Effector memory CD4-positive, alpha-beta T cell (primary cell): ENCODE measurements at places on chromosomes 6 and 20.

- DNase-seq: no peak
These were observed 135.2 kb upstream of the TAB2 start for GRCh38 chr6:149182262-149182661.

DNA sequence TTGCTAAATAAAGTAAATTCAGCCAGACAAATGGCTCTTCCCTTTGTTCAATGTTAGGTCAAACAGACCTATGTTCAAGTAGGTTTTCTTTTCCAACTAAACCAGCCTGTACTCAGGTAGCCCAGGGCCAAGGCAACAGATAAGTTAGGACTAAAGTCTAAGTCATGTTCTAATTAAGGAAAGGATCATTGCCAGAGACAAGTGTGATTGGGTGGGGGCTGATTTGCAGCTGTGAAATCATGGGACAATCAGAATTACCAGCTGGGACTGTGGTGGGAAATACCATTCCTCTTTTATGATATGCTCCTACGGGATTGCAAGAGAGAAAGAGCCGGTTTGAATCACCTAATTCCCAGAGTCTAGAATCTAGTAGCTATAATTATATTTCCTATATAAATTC, 4.2 kb upstream of the FBXO30 start:
- DNase-seq: no peak

GRCh38 chr6:136777651-136778050, 14.6 kb downstream of the MAP3K5 start:
- no peak for DNase-seq

GRCh38 chr6:2503816-2504494, 246.8 kb downstream of the MYLK4 start:
- no peak for DNase-seq

DNA sequence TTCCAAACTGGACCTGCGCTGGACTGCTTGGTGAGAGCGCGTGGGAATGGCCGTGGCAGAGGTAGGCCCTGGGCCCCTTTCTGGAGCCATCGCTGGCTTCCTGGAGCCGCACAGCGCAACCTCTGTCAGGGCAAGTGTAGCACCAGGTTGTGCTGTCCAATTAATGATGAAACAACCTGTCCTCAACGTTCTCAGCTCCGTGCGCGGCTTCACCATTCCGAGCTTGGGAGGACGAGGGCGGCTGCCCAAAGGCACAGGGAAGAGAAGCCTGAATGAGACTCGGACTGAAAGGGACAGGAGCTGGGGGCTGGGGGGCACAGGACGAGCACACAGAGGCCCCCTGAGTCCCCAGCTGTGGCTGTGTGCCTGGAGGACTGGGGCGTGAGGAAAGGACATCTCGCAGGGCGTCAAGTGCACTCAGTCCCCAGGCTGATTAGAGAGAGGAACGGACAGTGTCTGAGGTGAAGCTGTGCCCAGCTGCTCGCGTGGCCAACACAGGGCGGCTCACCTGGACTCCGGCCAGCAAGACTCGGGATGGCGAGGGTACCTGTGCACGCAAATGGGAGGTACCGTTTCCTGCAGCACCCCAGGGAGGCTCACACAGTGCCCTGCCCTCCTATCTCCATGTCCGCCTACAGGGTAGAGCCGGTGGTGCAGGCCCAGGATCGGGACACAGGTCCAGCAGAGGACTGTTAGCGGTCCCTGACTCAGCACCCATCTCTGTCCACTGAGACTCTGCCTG, 403.3 kb downstream of the TAF4 start:
- no peak for DNase-seq

GRCh38 chr6:259901-260508, 32.3 kb upstream of the DUSP22 start:
- no peak for DNase-seq

DNA sequence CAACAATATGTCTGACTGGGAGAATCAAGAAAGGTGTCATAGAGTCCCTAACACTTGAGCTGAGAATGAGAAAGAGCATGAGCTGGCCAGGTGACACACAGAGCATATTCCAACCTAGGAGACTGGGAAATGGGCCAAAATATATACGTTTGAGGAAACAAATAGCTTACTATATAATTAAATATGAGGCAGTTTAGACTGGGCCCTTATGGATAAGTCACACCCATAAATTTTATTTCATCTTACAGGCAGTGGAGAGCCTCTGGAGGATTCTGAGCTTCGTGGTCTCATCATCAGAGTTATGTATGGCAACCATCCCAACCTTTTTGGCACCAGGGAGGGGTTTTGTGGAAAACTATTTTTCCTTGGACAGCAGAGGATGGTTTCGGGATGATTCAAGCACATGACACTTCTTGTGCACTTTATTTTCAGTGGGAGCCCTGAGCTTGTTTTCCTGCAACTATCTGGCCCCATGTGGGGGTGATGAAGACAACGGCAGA, 12.9 kb upstream of the NQO2 start:
- no peak for DNase-seq

DNA sequence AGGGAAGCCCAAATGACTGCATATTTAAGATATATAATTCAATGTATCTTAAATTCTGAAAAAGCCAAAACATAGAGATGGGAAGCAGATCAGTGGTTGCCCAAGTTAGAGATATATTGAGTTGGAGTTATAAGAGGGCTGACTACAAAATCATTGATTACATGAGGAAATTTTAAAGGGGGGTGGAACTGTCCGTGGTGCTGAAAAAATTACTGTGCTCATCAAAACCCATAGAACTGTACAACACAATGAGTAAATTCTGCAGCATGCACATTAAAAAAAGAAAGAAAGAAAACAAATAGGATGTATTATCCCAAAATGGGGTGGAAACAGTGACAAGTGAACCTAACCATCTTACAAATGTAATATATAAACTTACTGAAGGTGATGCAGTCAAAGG, 100.9 kb downstream of the FUT9 start:
- no peak for DNase-seq

GRCh38 chr20:36895036-36895435, 19.1 kb downstream of the TLDC2 start:
- DNase-seq: no peak

- no peak for DNase-seq
These were observed 5.0 kb downstream of the DST start for GRCh38 chr6:56637640-56638039.

- no peak for DNase-seq
These were observed 568 bp downstream of the CCDC170 start for GRCh38 chr6:151494235-151494935.

GRCh38 chr6:2918936-2919335, 15.8 kb upstream of the SERPINB9 start:
- DNase-seq: no peak

DNA sequence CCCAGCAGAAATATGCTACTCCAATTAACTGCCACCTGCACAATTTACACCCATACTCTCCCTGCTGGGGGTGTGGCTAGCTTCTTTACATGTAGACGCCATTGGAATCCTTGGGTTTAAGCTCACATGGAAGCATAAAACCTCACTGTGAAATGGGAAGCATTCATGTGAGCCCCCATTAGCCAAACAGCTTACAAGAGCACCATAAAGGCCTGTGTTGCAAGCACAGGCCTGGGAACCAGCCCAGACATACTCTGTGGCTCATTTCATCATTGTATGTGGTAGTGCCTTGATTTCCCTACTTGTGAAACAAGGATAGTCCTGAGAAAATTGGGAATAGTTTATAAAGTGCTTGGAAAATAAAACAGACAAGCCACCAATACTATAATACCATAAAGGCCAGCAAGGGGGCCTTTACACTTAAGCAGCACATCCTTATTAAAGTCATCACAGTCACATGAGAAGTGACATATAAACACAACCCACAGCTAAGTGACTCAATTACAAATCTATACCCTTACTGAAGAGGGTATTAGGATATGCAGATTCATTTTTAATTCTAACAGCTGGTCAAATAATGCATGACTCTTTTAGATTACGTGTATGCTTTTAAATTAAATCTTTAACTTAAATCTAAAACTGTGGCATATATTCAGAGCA, 6.8 kb downstream of the ADNP start:
- DNase-seq: no peak

DNA sequence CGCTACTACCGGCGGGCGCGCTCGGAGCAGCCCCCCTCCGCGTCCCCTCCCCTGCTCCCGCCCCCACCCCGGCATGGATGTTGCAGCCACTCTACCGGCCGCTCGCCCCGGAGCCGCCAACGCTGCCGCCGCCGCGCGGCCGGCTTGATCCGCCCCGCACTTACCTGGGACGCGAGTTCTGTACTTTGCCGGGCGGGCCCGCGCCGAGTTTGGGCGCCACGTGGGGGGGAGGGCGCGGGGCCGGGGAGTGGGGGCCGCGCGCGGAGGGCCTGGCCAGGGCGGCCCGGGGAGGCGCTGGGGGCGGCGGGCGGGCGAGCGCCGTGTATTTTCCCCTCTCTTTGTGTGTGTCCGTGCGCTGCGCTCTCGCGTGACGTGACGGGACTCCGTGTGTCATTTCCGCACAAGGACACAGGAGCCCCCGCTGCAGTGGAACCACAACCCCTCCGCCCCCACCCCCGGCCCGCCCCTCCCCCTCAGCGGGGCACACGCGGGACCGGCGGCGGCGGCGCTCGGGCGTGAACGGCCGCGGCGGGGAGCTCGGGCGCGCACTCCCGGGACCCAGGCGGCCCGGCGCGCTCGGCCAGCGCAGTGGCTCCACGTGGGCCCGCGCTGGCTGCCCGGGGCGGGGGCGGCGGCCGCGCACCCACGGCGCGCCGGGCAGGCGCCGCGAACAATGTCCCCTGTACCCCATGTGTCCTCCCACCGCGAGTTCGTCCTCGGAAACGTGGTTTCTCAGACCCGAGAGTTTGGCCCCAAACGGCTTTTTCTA, at the start of gene BEND3:
Gene BEND3, minus strand, starts transcription at position 590 of the 769 bp plus-strand sequence. CDS start 16,230 bp downstream, outside the sequence.
- peak; percentile 27 for DNase-seq

DNA sequence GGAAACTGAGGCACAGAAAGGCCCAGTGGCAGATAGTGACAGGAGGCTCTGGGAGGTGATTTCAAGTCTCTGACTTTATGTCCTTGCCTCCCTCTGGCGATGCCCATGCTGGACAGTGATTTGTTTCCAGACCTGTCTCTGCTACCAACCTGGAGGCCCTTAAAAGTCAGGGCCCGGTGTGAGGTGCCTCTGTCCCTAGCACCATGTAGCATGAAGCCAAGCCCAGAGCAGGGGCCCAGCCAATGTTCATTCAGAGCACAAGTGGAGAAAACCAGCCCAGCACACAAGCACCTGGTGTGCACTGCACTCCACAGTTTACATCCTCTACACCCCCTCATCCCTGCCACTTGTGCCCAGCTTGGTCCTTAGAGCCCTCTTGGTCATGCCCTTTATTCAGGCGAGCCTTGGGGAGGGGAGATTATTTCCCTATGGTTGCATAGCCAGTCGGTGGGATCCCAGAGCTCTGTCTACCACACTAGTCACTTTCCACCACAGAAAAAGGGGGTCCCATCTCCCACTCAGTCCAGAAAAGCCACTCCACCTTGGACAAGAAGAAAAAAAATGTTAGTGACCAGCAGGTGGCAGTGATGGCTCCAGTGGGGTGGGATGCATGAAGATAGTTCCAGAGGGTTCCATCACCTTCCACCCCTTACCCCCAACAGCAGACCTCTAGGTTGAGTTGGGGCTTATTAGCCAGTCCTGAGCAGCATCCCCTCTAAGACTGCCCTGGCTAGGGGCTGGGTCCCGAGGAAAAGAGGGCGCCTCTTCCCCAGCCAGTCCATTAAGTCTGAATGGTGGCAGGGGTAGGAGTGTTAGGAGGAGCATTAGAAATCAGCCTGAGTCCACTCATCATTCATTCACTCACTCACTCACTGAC, 30.9 kb downstream of the KIAA1755 start:
- no peak for DNase-seq

DNA sequence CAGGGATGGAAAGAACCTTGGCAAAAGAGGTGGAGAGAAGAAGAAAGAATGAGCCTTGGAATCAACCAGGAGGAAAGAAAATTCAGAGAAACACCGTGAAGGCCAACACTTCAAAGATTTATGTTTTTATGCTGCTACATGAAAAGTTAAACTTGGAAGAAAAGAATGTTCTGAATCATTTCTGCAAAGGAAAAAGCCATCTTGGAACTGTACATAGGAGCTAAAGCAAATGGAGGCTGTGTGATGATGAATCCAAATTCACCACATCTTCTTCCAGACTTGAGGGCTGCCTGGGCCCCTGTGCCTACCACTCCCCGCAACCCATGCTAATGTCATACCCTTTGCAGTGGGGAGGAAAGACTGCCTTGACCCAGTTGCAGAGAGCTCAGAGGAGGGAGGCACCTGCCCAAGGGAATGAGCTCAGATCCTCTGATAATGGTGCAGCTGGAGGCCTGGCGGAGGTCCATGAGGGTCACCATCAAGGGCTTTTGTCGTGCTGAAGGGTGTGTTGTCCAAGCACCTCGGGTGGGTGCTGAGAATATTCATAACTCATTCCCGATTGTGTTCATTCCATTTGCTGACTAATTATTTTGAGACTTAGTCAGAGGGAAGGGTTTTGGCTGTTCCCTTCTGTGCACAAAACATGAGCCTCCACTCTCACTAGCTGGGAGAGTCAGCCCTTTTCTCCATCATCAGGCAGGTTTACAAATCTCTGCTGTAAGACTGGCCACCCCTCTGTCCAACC, 245.8 kb upstream of the JAG1 start:
- no peak for DNase-seq

DNA sequence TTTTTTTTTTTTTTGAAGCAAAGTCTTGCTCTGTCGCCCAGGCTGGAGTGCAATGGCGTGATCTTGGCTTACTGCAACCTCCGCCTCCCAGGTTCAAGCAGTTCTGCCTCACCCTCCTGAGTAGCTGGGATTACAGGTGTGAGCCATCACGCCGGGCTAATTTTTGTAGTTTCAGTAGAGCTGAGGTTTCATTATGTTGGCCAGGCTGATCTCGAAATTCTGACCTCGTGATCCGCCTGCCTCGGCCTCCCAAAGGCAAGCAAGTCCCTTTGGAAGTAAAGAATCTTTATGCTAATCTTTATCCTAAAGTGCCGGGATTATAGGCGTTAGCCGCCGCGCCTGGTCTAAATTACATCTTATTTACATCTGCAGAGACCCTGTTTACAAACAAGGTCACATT, 1.5 kb downstream of the PSMG4 start:
- no peak for DNase-seq
